ENCODE measurements at places on chromosomes 5 and 9. TPM values are rescaled to one million over a fixed set of nuclear protein-coding genes. Genes with fewer than 3 reads are reported as not detected.

GRCh38 chr5:124920909-124921666, 174.6 kb upstream of the ZNF608 start:
- DNase-seq: peak; percentile 26

DNA sequence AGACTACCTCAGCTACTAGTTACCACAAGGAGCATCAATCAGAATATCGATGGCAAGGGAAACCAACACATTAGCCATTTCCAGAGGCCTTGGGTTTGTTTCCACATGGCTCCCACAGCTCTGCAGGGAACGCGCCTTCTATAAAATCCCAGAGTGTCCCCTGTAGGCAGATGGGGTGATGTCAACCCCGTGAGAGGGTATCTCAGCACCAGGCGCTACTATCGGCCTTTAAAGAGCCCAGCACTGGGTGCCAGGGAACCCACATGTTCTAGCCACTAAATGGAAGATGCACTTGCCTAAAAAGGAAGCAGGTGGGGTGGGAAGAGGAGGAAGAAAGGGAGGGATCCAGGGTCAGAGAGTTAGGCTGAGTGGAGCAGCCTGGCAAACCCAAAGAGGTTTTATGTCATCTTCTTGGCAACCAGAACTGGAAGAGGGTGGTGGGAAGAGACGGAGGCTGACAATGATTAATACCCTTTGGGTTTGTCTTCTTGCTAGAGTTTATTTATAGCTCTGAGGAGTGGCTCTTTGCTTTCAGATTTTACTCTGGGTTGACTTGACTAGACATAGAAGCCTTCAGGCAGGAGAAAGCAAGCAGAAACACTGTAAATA, 19.9 kb downstream of the MACROH2A1 start:
- no peak for DNase-seq

DNA sequence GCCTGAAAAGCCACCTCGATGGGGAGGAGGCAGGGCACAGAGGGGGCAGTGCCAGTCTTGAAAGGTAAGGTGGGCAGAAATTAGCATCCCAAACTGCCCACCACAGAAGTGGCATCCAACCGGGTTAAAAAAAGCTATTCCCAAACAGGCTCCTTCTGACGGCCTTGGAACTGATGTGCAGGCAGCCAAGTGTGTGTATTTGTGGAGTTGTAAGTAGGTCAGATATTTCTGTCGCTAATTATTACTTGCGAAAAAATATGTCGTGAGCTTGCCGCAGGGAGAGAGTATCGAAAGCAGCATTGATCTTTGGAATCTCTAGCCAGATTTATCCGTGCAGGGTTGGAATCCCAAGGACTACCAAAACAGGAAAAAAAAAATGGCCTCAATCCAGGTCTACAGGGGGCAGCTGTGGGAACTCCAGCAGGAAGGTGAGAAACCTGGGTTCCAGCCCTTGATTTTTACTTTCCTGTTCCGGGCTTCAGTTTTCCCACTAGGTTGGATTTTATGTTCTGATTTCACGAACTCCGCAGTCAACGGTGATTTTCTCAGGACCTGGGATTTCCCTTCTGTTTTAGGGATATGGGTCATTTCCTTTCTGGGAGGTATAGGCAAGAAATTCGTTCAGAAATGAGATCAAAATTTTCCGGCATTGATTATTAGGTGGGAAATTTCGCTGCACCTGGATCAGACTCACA, 200.8 kb downstream of the RGS3 start:
- DNase-seq: no peak

DNA sequence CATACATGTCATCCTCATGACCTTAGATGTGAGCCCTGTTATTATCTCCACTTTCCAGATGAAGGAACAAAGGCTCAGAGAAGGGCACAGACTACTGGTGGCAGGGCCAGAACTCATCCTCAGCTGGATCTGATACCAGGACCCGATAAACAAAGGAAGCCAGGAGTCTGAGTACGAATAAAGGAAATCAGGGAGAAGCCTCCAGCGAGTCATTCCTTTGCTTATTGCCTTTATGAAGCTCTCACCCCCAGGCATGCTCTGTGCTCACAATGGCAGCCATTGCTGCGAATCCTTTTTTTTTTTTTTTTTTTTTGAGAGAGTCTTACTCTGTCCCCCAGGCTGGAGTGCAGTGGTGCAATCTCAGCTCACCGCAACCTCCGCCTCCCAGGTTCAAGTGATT, 130.1 kb downstream of the GAPVD1 start:
- no peak for DNase-seq

DNA sequence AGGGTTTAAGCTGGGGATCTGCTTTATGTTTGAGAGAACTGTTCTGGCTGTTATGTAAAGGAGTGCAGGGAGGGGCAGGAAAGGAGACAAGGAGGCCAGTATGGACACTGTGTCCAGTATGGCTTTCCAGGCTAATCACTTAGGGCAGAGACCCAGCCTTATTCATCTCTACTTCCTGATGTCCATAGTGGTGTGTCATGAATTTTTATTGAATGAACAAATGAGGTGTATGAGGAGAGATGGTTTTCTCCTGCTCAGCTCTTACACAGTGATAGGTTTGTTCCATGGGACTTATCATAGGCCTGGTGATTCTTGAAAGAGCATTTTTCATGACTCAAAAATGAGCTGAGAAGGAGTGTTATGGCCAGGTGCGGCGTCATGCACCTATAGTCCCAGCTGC, 20.5 kb upstream of the FGFR4 start:
- no peak for DNase-seq

DNA sequence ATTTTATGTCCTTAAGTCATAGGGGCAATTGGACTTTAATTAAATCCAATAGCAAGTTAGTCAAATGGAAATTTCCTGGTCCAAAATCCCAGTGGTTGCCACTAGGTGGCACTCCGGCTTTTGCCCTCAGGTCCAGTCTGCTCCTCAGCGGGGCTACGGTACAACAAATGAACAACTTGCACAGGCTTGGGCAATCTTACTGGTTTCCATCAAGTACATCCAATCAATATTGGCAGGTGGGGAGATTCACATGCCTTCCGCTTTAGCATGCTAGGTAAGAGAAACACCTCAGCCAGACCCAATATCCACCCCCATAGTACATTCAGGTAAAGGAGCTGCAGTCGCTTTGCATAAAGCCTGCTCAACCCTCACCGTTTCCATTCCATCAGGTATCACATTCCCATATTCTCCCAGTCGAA, 6.3 kb upstream of the MXD3 start:
- DNase-seq: peak; percentile 78

GRCh38 chr5:149470942-149471341, 80.3 kb downstream of the CSNK1A1 start:
- no peak for DNase-seq

DNA sequence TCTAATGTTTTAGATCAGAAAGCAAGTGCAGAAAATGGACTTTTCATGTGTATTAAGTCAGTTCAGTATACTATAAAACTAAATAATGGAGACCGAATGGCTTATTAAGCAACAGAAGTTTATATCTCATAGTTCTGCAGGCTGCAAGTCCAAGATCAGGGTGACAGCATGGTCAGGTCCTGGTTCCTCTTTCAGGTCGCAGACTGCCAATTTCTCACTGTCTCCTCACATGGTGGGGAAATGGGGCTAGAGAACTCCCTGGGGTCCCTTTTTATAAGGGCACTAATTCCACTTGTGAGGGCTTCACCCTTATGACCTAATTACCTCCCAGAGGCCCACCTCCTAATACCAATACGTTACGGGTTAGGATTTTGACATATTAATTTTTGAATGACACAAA, 48.7 kb downstream of the RICTOR start:
- no peak for DNase-seq

DNA sequence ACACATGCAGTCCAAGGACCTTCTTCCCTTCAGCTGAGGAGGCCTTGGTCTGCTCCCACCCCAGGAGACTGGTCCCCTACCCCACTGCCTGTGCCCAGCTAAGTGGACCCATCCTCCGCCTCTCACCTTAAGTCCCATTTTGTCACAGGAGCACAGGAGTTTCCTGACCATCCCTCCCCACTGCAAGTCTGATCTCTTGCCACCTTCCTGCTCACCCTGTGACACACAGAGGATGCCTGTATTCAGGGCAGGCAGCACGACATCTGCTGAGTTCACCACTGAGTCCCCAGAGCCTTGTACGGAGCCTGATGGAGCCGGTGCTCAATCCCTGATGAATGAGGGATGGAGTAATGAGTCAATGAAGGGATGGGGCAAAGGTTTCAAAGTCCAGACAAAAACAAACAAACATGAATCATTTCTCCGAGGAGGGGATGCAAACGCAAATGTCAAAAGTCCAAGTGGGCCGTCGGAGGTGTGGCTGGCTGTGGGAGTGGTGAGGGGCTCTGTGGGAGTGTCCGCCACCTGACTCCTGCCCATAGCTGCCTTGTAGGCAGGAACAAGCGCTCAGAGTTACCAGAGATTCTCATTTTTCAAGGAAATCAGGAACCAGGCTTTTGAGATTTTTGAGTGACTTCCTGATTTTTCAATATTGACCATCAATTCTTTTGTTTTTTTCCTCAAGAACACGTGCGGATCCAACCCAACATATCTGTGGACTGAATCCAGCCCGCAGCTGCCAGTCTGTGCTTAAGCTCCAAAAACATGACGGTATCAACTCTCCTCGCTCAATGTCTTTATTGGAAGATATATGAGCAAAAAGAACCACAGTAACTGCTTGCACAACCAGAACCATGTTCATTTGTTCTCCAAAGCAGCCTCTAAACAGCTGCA, 4.4 kb downstream of the RAPGEF1 start:
- no peak for DNase-seq

DNA sequence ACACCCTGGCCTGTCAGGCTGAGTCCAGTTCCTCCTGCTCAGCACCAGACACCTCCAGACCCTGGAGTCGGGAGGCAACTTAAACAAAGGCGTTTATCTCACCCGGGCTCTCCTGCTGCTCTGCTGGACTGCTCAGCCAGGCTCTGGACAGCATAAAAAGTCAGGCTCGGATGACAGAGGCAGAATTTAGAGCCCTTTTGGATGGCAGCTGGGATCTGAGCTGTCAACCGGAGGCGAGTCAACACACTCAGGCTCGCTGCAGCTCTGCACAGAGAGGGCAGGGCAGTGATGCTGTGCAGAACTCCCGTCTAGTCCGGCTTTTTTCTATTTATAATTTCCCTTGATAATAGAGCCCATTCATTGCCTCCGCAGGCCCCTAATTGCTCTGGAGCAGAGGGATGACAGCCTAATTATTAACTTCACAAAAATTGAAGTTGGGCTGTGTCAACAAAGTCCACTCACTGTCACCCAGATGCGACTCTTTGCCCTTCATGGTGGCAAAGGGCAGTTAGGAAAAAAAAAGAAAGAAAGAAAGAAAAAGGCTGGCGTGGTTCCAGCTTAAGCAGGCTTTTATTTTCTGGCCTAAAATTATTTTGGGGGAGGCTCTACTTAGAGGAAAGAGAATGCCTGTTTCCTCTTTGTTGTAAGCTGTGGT, 37.6 kb downstream of the STC2 start:
- DNase-seq: peak; percentile 49

- no peak for DNase-seq
Measured at GRCh38 chr9:33498387-33498786, 24.7 kb upstream of the NOL6 start.

DNA sequence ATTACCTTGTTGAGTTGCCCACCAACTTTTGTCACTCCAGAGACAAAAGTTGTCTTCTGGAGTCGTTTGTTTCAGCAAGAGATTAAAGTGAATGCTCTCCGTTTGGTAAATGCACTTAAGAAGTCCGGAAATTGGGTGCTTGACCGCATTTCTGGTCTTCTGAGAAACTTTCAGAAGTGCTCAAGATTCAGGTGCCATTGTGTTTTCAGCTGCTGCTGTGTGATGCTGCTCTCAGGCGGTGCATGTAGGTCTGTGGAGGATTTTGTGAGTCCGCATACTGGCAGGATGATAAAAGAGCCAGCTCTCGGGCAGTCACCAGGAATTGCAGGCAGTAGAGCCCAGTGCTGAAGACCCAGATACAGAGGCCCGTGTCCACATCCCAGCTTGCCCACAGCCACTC, 5.9 kb upstream of the NFIL3 start:
- no peak for DNase-seq

DNA sequence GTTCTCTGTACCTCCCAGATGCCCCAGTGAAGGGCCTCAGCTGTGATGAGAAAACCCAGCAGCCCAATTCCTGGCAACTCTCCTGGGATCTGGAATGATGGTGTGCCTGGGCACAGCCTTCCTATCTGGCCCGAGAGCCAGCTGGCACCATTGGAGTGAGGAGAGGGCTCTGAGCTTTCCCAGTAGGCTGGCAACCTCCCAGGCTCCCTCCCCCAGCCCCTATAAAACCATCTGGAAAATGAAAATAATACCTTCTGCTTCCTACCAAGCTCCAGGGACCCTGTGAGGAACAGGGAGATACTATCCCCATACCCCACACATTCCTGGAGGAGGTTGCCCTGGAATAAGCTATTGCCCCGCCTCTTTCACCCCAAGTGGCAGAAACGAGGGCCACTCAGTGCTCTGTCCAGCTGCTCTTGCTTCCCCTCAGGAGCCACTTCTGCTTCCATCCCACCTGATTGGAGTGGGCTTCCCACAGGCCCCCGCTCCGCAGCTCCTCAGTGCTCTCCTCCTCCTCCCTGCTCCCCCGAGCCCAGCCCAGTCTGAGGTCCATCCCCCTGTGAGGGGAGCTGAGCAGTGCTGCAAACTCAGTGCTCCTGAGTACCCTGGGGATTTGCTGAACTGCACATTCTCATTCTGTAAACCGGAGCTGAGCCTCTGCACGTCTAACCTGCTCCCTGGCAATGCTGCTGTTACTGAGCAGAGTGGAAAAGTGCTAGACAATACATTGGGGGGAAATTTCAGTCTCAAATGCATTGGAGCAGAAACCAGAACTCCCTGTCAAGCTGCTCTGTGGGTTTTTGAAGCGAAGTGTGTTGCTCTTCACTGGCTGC, 74.7 kb downstream of the THBS4 start:
- DNase-seq: peak; percentile 44

DNA sequence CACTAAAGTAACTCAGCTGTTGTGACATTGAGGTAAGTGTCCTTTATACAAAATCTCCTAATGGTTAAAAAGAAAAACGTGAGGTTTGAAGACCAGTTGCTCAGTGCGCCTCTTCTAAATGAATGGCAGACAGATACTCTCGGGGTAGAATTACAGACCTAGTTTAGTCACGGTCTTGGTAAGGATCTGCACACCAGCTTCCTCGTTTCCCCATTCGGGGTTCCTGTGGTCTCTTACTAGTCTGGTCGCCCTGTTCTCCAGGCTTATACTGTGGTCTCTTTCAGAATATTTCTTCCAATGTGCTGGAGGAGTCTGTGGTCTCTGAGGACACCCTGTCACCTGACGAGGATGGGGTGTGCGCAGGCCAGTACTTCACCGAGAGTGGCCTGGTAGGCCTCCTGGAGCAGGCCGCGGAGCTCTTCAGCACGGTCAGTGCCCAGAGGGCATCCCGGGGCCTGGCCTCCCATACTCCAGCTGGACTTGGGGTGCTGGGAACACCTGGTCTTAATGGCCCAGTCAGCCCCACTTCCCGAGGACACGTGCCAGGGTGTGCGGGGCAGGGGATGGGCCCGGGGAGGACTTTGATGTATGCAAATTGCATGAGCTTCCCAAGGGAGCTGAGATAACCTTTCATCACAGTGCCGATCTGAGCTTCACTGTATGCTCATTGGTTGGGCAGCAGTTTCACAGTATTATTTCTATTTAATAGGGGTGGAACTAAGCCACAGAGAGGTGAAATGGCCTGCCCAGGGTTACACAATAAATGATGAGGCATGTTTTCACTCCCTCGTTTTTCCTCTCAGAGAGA, 224.5 kb downstream of the DOCK8 start:
- no peak for DNase-seq

GABRA6 gene
- not detected for total RNA-seq

NCS1 gene
- total RNA-seq: 28.5 TPM

ITGA2 gene
- total RNA-seq: 2.6 TPM

PTPN3 gene
- total RNA-seq: 2.2 TPM

ENTPD2 gene
- total RNA-seq: not detected

SPOUT1 gene
- total RNA-seq: 50.1 TPM

CBY3 gene
- not detected for total RNA-seq

NUDT12 gene
- total RNA-seq: 31.3 TPM

CD14 gene
- total RNA-seq: not detected

ZDHHC11B gene
- total RNA-seq: 0.25 TPM

GKAP1 gene
- total RNA-seq: 33.4 TPM

PIP5K1B gene
- total RNA-seq: 1.3 TPM

Data from neural progenitor cell (in vitro differentiated cells).